Keratinocyte (primary cell): ENCODE measurements at places on chromosomes 2 and 18.

GRCh38 chr2:207223051-207223450 lies 57.3 kb upstream of the KLF7 start:
- DNase-seq, result no peak

GRCh38 chr2:96088340-96089335 lies 27.7 kb downstream of the ADRA2B start:
- no peak for DNase-seq

DNA sequence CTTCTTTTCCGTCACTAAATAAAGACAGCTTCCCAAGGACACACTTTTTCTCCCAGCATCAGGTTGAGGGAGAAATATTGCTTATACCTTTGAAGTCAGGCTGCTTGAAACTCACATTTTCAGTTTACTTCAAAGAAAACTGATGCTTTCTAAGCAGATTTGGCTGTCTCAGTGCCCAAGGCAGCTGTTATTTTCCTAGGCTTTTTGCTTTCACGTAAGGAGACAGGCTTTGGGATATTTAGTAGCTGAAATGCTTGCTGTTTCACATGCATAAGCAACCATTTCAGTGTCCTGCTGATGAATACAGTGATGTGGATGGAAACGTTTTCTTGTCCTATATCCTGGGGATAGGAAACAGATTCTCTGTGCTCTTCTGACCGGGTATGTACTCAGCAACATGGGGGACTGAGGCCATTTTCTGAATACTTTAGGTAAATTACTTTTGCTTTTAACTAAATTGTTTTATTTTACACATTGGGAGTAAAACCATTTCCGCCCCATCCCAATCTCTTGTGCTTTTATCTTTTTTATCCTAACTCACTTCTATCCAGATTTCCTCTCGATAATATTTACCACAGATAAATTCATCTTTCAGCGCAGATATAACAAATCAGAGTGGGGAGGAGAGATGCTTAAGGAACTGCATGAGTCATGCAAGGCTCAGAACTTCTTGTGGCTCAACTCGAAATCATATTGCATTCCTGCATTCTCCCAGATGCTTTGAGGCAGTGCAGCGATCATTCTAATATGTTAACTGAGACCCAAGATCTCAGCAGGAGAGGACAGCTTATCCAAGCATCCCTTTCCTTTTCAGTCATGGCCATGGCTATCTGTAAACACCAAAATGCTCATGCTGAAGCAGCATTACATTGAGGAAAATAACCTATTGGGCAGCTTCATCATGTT lies 22.2 kb downstream of the GALR1 start:
- DNase-seq, result no peak

DNA sequence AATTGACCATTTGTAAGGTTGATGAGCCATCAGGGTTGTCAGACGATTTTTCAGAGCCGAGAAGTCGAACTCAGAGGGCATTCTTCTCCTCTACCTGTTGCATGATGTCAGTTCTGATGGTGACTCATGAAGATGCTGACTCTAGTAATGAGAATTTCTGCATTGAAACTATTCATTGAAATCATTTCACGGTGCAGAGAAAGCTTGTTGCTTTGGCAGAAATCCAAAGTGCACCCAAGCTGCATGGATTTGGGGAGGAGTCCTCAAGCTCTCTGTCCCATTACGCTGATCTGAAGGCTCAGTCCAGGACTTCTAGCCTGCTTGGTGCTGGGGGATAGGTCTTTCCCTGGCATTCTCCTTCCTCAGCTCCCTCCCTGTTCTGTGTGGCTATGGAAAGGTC lies 125.7 kb upstream of the PXDN start:
- no peak for DNase-seq

DNA sequence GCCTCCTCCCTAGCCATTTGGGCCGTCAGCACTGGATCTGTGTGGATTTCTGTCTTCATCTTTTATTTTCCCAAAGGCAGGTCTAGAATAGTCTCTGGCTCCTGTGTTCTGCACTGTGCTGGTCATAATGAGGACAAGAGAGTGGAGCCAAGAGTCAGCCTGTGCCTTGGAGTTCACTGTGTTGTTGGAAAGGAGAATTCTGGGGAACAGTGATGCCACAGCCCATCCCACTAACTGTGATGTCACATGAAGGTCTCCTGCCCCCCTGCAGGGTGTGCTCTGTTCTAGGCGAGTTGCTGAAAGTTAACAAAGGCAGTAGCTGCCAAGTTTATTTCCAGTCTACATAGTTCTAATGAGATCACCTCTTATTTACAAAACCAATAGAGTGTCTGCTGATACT lies 248.5 kb downstream of the TPGS2 start:
- peak; percentile 54 for DNase-seq

- no peak for DNase-seq
Measured at GRCh38 chr2:233047206-233047605, 12.9 kb upstream of the INPP5D start.

GRCh38 chr18:52000435-52000834 lies 339.6 kb upstream of the DCC start:
- DNase-seq, result no peak

DNA sequence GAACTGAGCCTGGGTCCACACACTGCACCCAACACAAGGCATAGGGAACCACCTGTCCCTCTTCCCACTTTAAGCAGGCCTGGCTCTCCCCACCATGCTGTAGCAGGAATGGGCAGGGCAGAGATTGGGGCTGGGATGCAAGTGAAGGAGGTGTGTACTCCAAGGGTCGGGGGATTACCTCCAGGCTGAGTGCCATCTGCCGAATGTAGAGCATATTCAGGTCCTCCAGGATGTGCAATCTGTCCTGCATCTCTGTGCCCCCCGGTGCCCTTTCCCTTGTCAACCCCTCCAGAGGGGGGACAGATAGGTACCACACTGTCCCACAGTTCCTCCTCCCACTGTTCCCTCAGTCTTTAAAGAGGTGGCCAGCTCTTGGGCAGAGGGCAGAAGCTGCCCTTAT lies 2.4 kb downstream of the RTKN start:
- no peak for DNase-seq

DNA sequence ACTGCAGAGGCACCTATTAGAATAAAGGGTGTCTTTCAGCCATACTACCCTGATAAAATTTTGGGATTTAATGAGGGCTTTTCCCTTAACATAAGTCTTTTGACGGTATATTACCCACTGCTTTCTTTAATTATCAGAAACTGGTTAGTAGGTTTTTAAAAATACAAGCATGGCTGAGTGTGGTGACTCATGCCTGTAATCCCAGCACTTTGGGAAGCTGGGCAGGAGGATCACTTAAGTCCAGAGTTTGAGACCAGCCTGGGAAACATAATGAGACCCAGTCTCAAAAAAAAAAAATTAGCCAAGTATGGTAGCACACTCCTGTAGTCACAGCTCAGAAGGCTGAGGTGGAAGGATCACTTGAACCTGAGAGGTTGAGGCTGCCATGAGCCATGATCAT lies 16.1 kb downstream of the CPSF3 start:
- DNase-seq, result no peak

- DNase-seq, result no peak
Measured at GRCh38 chr2:235669983-235670962, 176.4 kb downstream of the AGAP1 start.

GRCh38 chr2:176642074-176642473 lies 372.8 kb downstream of the MTX2 start:
- DNase-seq, result peak; percentile 30

DNA sequence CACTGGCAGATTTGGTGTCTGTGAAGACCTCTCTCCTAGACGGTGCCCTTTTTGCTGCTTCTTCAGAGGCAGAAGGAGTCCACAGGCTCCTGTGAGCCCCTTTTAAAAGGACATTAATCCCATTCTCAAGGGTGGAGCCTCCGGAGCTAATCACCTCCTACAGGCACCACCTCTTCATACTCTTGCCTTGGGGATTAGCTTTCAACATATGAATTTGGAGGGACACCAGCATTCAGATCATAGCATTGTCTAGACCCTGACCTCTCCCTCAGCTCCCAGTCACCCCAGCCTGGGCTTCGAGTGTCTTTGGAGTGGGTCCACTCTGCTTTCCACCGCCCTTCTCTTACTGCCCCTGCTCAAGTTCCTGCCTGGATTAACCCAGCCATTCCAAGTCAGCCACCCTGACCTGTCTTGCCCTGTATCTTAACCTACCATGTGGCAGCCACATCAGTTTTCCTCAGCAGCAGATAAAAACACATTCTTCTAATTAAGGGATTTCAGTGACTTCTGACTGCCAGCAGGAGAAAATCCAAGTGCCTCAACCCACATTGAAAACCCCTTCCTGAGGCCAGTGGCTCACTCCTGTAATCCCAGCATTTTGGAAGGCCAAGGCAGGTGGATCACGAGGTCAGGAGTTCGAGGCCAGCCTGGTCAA lies 6.1 kb upstream of the NCL start:
- no peak for DNase-seq

- peak; percentile 70 for DNase-seq
Measured at GRCh38 chr18:77063260-77063659, 69.3 kb downstream of the MBP start.

DNA sequence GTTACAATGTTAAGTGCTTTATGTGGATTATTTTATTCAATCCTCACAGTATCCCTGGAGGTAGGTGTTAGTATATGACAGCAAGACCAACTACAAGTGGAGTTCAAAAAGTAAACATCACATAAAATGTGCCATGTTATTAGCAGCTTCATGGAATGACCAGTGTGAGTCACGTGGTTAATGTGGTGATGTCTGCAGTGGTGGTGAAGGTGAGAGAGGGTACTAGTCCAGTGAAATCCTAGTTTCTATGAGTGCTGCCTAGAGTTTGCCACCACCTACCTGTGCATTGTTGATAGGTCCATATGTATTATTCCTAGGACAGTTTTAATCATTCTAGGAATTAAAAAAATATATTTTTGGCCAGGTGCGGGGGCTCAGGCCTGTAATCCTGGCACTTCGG lies 865.2 kb upstream of the DDX18 start:
- DNase-seq, result no peak

DNA sequence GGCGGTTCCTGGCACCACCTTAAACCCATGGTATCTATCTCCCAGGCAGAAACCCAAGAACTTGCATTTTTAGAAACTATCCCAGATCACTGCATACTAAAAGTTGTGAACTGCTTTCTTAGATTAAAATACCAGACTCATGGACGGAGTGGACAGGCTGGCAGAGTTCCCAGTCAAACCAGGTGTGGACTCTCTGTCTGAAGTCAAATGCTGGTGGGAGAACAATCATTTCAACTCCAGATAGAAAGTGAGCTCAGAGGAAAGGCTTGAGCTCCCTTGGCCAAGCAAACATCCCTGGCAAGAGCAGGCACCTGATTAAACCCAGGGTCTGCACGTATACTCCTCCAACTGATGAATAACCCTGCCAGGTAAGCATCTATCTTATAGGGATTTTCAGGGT lies 19.5 kb downstream of the NXPH2 start:
- DNase-seq, result no peak

GRCh38 chr2:112958428-112959108 lies 19.2 kb upstream of the IL36G start:
- no peak for DNase-seq

GRCh38 chr2:235868224-235868623 lies 300.0 kb downstream of the GBX2 start:
- DNase-seq, result no peak

DNA sequence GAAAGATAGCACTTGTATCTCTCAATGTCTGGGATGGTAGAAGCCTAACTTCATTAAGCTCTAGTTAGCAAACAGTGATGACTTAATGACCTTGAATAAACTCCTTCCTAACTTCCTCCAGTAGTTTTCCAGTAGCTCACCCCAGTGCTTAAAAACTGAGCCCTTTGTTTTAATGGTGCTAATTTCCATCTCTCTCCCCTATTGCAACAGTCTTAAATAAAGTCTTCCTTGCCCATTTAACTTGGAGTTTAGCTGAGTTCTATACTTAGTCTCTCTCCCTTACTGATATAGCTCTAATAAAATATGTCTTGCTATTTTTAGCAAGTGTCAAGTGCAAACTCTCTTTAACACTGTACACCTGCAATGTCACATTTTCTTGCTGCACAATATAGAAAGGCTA lies 267.0 kb downstream of the CCDC85A start:
- DNase-seq, result no peak

- DNase-seq, result no peak
Measured at GRCh38 chr2:30613001-30613400, 166.0 kb downstream of the LCLAT1 start.

DNA sequence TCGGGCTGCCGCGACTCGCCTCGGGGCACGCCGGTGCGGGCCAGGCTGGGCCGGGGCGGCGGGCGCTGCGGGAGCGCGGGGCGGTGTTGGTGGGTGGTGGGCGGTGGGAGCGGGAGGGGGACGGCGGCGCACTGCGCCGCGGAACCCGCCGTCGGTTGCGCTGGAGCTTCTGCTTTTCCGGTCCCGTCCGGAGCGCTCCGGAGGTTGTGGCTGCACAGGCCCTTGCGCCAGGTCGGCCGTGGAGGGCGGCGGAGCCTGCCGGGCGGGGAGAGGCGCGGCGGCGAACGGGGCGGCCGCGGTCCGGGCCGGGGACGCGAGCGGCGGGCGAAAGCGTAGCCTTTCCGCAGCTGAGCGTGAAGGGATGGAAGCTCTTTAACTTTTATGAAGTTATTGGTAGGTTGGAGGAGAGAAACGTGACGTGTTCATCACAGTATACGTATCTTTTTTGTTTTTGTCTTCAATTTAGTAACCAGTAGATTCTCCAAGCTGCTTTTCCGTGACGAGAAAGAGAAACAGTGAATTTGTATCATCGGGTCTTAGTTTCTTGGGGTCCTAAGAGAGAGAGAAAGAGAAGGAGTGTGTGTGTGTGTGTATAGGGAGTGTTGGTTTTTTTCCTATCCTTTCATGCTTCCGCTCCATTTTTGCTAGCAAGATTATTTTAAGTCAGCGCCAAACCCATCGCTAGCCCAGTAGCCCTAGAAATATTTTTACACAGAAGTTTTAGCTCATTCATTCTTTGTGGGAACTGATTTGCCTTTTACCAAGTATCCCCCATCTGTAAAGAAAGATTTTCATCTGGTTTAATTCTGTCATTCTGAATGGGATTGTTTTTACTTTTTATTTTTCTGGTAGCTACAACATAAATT lies 535 bp downstream of the ATG4B start:
- no peak for DNase-seq

DNA sequence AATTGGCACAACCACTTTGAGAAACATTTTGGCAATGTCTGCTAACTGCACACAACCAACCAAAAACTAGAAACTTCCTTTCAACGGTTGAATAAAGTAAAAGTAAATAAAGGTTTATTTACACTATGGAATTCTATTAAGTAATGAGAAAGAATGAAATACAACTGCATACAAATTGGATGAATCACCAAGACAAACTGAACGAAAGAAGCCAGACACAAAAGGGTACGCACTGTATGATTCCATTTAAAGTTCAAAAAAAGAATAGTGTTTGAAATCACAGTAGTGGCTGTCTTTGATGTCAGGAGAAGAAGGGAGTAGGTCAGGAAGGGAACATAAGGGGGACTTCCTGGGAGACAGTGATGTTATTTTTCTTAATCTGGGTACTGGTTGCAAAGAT lies 46.5 kb upstream of the SULT1C3 start:
- no peak for DNase-seq
